Fibroblast of the conjunctiva (primary cell): ENCODE measurements at places on chromosomes 3 and 15.

- DNase-seq: no peak
These were observed 84.7 kb upstream of the THBS1 start for GRCh38 chr15:39495871-39496840.

DNA sequence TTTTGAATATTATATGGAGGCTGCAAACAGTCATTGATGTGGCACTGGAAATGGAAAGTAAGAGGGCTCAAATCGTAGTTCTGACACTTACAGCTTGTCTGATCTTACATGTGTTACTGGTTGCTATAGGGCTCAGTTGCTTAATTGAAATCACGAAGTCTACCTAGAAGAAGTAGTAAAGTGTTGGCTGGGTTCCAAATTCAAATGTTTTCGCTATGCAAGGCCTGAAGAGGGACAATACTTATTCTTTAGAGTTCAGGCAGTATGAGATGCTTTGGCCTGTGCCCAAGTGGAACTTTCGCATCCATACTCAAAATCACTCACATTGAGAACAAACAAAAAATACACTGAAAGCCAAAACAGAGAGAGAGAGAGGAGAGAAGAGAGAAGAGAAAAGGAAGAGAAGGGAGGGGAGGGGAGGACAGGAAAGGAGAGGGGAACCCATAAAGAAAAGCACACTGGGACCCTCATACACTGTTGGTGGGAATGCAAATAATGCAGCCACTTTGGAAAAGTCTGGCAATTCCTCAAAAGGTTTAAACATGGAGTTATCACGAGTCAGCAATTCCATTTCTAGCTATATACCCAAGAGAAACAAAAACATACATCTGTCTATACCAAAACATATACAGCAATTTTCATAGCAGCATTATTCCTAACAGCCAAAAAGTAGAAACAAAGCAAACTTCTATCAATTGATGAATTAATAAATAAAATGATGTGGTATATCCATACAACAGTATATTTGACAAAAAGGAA, 2.9 kb upstream of the FXR1 start:
- DNase-seq: no peak

GRCh38 chr15:33844186-33844585, 124.1 kb upstream of the CHRM5 start:
- no peak for DNase-seq

DNA sequence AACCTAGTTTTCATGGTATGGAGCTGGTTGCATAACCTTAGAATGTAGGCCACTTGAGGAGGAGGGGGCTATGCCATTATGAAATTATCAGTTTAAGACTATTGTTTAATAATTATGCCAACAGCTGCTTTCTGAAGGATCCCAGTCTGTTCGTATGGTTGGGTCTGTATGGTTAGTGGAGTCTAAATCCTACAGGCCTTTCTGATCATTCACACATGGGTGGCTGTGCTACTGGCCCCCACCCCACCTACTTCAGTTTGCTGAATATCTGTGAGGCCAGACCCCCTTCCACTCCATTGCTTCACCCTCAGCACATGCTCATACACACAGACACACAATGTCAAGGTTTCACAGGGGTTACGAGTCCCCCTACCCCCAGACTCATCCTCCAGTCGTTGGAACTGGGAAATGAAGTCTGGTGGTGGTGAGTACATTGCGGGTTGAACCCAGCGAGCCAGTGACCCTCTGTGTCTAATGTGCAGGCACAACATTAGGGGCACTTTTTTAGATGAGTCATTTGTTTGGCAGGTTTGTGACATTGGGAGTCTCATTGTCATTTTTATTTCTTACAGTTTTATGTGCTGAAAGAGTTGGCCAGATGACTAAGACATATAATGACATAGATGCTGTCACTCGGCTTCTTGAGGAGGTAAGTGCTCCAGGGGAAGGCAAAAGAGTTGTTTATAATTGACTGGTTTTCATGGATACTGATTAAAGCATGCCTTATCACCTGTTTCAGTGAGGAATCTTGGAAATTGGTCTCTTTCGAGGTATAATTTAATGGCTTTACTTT, 85.3 kb downstream of the TRAK1 start:
- no peak for DNase-seq

DNA sequence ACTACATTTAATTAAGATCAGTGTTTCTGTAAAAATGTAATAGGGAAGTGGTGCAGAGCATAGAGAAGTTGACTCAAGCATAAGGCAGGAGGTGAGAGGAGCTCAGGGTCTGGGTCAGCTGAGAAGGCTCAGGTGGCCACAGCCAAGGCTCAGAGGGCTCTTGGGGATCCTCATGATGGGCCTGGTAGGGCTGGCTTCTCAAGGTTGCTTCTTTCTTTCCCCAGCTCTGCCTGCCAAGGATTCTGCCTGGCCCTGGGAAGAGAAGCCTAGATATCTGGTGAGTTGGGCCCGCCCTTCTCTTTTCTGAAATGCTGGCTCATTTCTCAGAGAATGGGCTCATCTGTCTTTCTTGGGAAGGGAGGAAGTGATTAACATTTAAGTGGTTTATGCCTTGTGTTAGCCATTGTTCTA, 6.5 kb downstream of the ZNF589 start:
- no peak for DNase-seq

GRCh38 chr3:103077910-103078309, 643.1 kb downstream of the ZPLD1 start:
- DNase-seq: no peak
